ENCODE measurements at places on chromosomes 13 and 19.
A peak's percentile ranks its signal among the peaks of the same experiment; 100 is the strongest.

DNA sequence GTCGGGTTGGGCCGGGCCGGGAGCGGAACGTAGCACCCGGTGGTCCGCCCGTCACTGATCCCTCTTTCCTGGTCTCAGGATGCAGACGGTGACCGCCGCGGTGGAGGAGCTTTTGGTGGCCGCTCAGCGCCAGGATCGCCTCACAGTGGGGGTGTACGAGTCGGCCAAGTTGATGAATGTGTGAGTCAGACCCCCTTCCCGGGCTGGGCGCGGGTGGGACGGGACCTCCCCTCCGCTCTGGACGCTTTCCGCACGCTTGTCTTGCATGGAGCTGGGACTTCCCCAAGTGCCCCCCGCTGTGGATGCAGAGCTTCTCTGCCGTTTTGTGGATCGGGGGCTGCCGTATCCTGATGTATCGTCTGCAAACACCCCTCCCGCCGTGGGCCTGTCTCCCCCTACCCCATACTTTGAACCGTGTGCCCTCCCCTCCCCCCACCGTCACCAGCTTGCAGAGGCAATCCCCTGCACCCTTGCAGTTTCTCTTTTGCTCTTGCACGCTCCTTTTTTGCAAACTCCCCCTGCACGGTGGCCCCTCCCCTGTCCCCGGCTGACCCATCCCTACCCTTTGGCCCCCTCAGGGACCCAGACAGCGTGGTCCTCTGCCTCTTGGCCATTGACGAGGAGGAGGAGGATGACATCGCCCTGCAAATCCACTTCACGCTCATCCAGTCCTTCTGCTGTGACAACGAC is 669 bp downstream of the GADD45B start:
- DNase-seq = no peak

DNA sequence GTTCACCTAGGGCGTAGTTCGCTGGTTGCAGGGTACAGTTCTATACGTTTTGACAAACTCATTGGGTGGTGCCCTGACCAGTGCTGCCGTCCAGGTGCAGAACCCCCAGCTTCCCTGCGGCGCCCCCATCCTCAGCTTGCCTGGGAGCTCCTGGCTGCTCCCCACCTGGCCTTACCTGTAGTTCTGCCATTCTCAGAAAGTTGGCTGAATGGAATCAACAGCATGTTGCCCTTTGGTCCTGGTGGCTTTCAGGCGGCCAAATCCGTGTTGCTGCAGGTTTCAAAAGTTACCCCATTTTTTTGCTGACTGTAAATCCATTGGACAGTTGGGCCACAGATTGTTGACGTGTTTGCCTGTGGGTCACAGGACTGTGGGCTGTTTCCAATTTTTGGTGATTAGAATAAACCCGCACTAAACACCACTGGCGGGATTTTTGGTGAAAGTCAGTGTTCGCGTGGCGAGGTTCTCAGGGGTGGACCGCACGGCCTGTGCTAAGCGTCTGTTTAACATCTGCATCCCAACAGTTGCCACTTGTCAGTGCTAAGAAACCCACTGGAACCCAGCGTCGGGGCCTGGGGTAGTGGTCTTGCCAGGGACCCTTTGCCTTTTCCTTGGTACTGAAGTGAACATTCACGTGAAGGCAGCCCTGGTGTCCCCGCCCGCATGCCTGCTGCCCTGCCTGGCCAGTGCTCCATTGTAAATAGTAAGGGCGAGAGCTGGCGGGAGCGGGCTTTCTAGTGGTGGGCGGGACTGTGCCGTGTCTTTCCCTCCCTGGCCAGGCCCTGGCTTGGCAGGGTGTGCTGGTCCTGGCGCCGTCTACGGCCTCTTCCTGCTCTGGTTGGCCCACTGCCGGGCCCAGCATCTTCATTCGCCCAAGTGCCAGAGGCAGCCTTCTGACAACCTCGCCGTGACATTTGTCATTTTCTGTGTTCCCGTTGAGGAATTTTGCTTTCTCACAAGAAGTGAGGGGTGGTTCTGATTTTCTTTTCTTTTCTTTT is 3.3 kb downstream of the DOT1L start:
- no peak for DNase-seq

DNA sequence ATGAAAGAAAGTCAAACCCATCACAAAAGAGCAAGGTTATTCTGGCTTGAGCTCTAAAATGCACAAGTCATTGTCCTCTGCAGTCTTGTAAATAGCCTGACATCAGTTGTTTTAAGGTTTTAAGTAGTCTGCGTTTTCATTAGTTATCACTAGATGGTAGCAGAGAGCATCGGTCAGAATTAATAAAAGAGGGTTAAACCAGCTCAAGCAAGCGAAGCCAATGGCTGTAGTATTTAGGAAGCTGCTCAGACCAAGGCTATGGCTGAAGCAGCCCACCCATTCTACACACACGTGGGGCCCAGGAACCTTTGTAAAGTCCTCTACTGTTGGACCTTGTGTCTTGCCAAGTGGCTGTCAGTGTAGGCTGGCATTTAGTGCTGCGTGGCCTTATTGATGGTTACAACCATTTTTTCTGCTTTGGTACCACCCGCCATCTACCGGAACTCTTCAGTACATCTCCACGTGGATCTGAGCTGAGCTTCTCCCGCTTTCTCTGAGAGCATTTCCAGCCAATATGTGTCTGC is 13.3 kb upstream of the ZNF57 start:
- no peak for DNase-seq

DNA sequence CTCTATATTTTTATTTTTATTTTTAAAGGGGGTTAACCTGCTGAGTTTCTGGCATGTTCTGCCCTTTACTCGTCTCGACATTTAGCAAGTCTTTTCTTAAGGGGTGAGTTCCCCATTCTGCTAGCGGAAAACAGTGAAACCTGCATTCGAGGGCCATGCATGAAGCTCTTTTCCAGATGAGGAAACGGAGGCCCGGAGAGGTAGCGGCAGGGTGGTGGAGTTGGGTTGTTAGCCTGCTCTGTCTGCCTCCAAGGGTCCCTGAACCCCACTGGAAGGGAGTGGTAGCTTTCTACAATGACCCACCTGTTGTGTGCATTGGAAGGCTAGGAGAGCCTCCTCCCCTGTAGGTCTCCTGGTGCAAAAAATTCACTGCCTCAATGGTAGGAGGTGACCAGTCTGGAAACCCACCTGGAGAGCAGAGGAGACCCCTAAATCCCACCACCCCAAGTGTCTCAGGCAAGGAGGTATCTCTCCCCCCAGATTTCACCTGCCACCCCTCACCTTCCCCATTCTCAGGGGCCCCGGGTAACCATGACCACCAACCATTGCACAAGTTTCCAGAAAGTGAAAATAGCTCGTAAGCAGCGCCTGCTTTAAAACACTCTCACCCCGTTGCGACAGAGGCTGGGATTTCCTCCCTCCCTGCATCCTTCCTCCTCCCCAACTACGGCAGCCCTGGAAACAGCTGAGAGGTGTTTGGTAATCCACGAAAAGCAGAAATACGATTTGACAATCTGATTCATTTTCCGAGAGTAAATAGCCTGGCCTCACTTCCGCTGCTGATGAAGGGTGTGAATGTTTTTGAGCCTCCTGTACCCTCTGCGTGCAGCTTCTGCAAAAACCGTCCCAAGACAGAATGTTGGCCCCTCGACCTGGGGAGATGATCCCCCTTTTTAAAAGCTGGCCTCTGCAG is 3.5 kb downstream of the KLF2 start:
- no peak for DNase-seq

DNA sequence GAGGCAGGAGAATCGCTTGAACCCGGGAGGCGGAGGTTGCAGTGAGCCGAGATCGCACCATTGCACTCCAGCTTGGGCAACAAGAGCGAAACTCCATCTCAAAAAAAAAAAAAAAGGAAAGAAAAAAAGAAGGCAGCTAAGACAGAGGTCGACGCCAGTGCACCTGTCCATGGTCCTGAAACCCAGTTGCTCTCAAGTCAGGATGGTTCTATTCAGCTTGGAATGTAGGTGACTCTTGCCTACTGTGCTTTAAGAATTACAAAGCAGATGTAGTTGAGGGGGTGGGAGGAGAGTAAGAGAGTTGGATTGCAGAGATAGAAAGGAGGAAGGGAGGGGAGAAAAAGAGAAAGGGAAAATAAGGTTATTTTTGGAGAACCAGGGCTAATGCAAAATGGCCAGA is 18.7 kb downstream of the CACNG7 start:
- no peak for DNase-seq

- DNase-seq = no peak
These were observed 534.5 kb downstream of the KLF5 start for GRCh38 chr13:73593199-73593765.

GRCh38 chr13:112907871-112908331 is 61.1 kb upstream of the MCF2L start:
- no peak for DNase-seq

- DNase-seq = no peak
These were observed 1.9 kb downstream of the IFNL1 start for GRCh38 chr19:39297931-39298634.

GRCh38 chr13:30735025-30735871 is at the start of gene ALOX5AP:
Gene ALOX5AP (plus strand): TSS chr13:30735543. CDS start chr13:30735606, 63 bp downstream.
- peak; percentile 42 for DNase-seq

GRCh38 chr19:51986309-51987291 is at the start of gene ZNF350:
Gene ZNF350 (minus strand): TSS chr19:51986840. CDS start chr19:51974360, 12,480 bp downstream.
- DNase-seq = peak; percentile 57

- DNase-seq = no peak
These were observed 757 bp upstream of the CLEC11A start for GRCh38 chr19:50722201-50723013.

GRCh38 chr19:30570194-30570593 is 198.0 kb downstream of the ZNF536 start:
- no peak for DNase-seq
